ENCODE measurements at places on chromosomes 1 and 21. TPM values are rescaled to one million over a fixed set of nuclear protein-coding genes. Genes with fewer than 3 reads are reported as not detected.

- no peak for DNase-seq
Measured at GRCh38 chr1:45669859-45670655, 16.3 kb downstream of the GPBP1L1 start.

DNA sequence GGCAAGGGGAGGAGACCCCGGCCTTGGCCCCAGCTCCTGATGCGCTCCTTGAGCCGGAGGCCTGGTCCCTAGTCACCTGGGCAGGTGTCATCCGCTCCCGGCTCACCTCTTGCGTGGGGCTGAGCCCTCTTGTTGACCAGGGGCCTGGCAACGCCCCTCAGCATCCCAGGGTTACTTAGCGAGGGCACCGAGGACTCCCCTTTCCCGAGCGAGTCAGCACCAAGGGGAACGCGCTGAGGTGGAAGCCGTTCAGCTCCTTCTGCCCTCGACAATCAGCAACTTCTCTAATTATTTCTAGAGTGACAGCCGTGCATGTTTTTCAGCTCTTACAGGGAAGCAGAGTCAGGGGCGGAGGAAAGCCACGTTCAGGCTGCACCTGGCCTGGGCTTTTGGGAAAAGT is 522 bp downstream of the SLC45A1 start:
- DNase-seq, result no peak

The SRM gene
- total RNA-seq, result 28.5 TPM

The SLAMF7 gene
- total RNA-seq, result 0.68 TPM

The ZNF648 gene
- 0.81 TPM for total RNA-seq

DNA sequence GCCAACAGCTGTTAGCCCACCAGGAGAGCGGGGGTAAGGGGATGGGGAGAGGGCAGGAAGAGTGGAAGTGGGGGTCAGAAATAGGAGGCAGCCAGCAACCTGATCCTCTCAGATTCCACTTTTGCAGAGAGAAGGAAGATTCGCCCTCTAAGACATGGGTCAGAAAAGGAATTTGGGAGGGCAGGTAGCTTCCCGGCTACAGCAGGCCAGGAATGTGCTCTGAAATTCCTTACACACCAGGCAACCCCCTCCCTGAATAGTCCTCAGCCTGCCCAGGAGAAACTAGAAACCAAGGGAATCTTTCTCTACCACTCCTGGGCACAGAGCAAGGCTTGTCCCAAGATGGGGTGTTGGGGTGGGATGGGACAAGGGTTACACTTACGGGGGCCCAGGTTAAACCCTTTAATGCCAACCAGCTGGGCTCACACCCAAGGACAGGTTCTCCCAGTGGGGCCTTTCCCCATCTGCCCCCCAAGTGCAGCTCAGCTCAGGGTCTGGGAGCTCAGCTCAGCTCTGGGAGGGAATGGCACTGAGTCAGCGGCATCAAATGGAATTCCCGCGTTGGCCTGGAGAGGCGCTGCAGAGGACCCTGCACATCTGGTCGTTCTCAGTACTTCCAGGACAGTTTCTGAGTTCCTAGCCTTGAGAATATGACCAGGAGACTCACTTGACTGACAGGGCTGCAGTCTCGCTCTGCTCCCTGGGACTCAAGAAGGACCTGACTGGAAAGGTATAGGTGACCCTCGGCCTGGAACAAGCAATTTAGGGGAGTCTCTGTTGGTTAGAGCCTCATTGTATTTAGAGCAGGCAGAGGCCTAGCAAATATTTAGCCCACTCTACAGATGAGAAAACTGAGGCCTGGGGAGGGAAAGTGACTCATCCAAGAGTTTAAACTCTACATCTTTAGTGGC is 761 bp downstream of the TNNT2 start:
- no peak for DNase-seq

The LDLRAD1 gene
- total RNA-seq, result 0.63 TPM

GRCh38 chr1:147726168-147726567 is 34.2 kb downstream of the GJA5 start:
- DNase-seq, result no peak

GRCh38 chr1:63829349-63830327 is 55.8 kb downstream of the ROR1 start:
- no peak for DNase-seq

The CA14 gene
- 5.6 TPM for total RNA-seq

The C1orf56 gene
- 4.3 TPM for total RNA-seq

The PLA2G2F gene
- not detected for total RNA-seq

The CRYZ gene
- total RNA-seq, result 154 TPM

- no peak for DNase-seq
Measured at GRCh38 chr1:59220356-59220755, 76.5 kb upstream of the FGGY start.

- no peak for DNase-seq
Measured at GRCh38 chr1:111468717-111469100, 5.1 kb upstream of the C1orf162 start.

DNA sequence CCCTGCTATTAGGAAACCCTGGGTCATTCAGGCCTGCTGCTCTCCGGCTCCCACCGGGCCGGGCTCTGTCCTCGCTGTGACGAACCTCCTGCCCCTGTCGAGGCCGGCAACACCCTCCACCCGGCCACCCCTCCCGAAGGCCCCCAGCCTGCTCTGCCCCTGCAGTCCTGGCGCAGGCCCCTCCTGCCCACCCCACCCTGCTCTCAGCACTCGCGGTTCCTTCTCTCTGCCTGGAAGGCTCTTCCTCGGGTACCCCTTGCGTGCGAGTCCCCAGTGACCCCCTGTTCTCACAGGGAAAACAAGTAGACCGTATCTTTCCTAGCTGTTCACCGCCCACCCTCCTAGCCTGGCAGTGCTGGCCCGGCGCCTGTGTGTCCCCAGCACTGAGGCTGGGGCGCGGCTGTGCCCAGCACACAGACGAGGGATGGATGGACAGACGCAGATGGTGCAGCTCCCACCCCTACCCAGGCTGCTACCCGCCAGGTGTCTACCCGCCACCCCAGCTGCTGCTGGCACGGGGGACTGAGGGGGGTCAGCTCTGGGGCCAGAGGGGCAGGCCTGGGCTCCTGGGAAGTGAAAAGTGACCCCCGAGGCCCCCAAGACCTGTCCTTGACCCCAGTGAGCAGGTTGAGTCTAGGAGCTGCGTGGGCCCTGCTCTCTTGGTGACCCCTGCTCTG is 3.1 kb upstream of the VWA1 start:
- no peak for DNase-seq

- no peak for DNase-seq
Measured at GRCh38 chr1:207362962-207363860, 41.7 kb downstream of the CD55 start.

DNA sequence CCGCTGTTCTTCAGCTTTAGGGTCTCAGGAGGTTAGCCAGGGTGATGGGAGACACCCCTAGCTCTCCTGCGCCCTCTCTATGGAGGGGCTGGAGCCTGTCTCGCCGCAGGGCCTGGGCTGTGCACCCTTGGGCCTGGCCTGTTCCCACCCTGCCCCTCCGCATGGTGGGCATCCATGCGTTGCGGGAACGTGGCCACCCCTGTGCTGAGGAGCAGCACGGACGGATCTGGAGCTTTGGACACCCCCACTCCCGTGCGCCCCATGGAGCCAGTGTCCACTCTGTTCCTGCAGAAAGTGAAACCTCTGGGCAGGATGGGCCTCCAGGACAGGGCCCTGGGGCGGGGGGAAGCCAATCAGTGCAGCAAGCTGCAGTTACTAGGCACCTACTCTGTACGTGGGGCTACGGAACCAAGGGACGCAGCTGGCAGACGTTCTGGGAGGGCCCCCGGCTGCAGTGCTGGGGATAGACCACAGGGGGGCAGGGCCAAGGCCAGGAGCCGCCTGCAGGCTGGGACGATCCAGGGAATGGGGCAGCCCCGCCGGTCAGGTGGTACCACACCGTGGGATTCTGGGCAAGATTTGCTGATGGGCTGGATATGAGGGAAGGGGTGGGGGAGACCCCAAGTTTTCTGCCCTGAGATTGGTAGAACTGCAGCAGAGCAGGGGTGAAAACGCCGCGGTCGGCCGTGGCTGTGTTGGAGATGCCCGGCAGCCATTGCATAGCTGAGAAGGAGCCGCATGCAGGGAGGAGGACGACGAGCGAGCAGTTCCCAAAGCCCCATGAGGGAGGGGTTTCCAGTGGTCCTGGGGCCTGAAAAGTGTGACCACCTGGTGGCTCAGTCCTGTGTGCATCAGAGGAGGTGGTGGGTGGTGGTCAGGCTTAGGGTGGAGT is 43.3 kb downstream of the TP73 start:
- no peak for DNase-seq

DNA sequence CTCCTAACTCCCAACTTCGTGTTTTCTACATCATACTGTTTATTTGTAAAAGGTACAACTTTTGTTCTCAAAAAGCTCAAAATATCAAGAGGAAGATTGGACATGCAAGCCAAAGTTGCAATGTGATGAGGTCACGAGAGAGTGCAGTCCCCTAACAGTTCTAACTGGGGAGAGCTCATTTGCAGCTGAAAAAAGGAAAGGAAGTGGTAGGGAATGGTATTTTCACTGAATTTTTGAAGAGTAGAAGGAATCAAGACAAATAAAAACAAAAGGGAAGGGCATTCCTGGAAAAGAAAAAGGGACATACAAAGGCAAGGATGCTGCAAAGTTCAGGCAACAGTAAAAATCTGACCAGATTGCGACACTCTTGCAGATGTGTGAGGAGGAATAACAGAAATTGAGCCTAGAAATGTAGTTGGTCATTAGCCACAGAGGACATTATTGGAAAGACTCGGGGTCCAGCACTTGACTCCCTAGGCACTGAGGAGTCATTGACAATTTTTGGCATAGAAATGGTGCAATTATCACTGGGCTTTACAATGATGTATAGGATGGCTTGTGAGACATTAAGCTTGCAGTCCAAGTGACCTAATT is 67.9 kb downstream of the TBX15 start:
- DNase-seq, result no peak

DNA sequence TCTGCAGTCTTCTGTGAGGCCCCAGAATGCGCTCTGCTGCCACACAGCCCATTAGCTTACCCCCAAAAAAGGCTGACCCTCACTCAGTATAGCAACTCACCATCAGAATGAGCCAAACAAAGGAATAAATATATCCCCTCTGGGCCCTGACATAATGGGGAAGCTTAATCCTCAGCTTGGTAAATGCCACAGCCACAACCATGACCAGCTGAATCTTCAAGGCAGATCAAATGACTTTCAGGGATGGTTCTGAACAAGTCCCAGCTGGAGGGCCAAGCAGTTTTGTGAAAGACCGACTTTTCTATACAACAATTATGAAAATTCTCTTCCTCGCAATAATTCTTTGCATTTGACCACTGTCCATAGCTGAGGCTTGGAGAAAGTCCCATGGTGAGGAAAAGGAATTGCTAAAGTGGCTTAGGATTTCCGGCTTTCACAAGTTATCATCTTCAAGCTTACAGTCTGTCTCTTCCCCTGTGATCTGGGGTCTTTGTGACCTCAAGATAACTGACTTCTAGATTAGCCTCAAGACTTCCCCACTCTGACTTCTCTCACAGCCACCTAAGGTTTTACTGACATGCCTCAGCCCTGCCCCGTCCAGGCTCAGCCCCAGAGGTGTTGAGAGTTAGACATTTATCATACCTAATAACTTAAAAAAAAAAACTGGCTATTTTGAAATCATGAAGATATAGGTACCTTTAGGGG is 47.8 kb upstream of the PBX1 start:
- no peak for DNase-seq

The LHX8 gene
- not detected for total RNA-seq

DNA sequence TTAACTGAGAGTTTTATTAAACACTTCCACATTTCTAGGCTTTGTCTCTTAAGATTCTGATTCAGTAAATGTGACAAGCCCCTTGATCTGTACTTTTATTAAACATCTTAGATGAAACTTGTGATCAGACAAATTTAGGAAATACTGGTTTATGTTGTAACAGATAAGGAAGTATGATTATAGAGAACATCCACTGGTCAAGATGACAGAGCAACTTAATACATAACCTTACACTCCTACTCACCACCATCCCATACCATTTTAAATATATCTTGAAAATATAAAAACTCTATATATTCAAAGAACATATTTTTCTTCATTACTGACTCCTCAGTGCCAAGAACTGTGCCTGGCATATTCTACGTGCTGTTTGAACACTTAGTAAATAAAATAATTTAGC is 217.5 kb downstream of the LRRC40 start:
- DNase-seq, result no peak

DNA sequence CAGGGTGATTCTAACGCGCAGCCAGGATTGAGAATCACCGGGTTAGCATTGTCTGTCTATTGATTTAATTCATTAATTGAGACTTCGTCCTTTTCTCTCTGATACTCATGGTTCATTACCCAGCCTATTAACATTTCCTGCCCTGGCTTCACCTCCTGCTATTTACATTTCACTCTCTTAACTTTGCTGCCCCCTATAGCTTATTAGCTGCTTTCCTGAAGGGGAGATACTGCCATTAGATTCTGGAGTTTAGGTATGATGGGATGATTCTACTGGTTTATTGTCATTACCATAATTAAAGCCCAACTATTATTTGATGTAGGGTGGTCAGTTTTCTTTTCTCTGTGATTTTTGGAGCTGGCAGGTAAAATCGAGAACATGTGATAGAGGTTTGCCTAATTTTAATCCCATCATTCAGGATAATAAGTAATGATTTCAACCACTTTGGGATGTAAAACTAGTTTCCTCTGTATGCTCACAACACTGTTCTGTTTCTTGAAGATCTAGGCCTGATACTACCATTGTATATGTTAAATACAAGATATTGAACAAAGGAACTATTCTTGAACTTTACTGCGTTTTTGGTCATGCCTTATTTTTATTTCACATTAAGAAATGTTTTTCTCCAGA is 6.4 kb downstream of the PPP2R5A start:
- no peak for DNase-seq

DNA sequence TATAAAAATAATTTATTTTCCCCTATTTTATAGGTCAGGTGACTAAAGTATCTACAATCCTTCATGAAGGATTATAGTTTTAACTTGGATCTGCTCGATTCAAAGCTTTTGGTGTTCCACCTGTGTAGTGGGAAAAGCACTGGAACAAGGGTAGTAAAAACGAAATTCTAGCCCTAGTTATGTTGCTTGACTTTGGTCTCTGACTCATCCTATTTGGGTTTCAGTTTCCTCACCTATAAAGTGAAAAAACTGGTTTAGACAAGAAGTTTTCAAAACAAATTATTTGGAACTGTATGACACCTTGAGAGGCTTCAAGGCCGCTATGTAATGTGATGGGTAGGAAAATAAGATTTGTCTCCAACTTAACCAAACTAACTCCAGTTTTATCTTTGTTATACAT is 505.2 kb upstream of the ZRANB2 start:
- no peak for DNase-seq

Measured in left lobe of liver (tissue), 2 donors.